AML-193 (cell line): ENCODE measurements at places on chromosomes 3 and 15.

DNA sequence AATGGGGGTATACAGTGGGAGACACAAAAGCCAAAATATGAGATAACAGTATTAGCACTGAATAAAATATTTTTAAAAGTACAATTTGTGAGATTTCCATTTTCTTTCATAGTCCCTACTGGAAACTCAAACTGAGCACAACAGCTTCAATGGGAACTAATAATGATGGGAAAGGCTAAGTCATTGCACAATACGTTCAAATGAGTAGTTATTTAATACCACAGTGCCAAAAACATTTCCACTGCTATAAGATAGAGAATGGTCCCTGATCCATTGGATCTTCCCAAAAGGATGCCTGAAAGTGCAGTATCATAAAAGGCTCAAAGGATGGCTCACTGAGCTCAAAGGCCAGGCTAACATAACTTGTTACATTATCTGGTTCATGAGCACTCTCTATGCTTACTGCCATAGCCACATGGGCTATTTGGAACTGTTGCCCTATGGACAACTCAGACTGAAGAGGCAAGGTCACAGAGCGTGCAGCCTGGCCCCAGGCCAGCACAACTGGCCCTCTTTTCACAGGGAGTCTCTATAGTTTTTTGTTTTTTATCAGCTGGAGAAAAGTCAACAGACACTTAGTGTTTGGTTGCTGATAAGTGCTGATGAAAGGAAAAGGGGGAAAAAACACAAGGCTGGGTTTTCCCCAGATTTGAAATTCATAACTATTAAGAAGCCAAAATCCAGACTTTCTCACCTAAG lies 54.1 kb upstream of the PPIB start:
- no peak for DNase-seq

DNA sequence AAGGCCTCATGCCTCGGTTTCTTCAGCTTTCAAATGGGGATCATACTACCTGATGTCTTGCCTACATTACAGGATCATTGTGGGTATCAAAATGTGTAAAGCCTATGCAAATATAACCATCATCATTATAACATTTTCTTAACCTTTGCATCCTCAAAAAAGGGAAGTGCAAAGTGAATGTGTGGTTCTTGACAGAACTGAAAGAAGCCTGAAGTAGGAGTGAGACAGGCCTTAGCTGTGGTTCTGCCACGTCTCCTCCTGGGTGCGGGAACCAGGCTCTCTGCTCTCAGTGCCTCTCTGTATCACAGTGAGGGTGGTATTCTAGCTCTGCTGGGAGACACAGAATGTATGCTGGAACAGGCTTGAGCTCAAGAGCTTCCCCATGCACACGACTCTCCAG lies 316.9 kb upstream of the ICE2 start:
- DNase-seq = no peak

DNA sequence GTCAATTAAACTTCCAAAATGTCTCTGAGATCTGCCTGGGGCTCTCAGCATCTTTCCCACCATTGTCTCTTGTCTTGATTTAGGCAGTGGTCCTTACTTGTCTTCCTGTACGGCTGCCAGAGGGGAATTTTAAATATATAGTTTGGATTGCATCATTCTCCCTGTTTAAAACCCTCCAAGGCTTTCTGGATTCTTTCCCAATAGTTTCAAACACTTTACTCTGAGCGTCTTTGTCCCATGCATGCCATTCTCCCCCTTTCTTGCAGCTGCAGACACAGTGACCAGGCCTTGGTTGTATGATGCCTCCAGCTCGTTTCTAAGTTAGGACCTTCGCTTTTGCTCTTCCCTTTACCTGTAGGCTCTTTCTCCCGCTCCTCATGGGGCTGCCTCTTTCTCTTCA lies 323.3 kb upstream of the CTNNB1 start:
- DNase-seq = no peak

DNA sequence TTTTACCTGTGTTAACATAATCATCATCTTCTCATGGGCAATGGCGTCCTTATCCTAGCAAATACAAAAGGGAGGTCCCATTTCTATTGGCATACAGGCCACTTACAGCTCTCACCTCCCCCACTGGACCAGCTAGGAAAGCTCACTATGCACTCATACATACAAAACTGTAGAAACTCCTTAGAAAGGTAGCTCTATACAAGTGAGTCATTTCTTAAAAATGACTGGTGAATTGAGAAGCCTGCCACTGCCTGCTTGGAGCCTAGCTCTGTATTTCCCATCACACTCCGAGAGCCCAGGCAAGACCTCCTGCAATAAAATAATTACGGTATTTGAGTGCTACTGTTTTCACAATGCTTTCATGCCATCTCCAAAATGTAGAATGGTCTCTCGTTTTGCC lies 321.8 kb downstream of the ULK4 start:
- no peak for DNase-seq

DNA sequence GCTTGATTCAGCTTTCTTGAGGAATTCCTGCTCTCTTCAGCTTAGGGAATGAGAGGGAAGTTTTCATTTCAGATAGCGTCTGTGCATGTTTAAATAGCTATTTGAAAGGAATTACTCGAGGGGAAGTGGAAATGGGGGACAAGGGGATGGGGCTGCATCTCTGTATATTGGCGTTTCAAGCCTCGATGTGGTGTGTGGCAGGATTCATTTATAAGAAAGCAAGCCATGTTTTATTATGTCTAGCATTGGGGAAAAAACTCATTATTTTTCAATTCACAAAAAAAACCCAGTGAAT lies 1.0 kb downstream of the ATP2C1 start:
- DNase-seq = peak; percentile 34

DNA sequence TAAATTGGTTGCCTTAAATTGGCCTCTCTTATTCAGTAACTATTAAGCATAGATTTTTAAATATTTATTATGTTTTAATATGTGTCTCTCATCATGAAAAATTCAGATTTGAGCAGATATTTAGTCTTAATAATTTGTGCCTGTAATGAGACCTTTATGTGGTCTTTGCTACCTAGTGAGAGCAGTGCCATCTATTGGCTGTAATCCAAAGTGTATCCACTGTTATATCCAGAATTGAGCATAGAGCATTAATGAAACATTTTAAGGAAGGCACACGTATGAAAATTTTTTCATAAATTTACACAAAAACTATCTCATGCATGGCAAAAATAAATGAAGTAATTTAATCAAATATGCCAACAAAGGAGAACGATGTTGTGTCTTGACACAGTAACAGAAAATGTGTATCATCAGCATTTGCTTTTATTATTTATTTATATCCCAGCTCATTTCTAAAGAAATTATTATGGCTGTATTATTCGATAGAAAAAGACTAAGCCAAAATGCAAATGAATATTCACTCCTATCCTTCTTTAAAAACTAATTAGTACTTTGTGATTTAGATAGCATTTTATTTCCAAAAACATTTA lies 203.5 kb downstream of the RSRC1 start:
- peak; percentile 59 for DNase-seq

GRCh38 chr3:30681649-30682211 lies 75.3 kb downstream of the TGFBR2 start:
- no peak for DNase-seq

DNA sequence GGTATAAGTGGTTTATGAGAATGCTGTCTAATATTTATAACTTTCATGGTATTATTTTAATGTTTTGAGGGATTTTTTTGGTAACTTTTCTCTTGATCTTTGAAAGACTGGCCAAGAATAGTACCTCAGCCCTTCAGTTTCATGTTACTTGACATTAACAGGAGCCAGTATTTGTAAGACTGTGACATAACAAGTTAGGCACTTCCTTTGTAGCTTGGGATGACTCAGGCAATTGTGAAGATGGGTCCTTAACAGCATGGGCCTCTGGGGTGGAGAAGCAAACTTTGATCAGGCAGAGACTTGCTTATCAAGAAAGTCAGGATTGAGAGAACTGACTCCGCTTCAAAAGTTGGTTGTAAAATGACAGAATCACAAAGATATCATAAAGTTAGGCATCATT lies 9.5 kb downstream of the LRRC49 start:
- DNase-seq = no peak

GRCh38 chr15:78335985-78336384 lies 4.2 kb upstream of the CRABP1 start:
- DNase-seq = no peak

DNA sequence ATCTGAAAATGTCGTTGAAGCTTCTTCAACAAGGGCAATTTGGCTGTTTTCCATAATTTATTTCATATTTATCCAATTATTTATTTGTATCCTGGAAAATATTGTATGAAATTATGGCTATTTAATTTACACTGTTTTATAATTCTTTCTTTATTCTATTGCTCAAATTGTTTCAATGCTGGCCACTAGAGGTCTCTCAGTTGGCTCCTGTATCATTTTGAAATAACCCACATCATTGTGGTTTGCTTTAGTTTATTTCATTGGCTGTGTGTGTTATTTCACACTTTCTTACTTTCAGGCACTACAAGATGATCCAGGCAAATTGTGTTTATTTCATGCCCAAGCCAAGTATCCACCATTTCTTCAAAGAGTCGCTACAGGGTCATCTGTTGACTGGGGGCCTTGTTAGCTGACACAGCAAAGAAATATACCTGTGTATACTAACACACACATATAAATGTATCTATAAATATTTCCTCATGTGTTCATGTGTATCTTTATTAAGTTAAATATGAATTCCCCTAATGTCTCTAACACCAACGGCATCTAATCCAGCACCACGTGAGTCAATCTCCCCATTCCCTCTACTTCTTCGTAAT lies 86.2 kb downstream of the NPAP1 start:
- DNase-seq = peak; percentile 19

- DNase-seq = no peak
Observed at GRCh38 chr3:196793246-196793645, 53.6 kb downstream of the PAK2 start.

DNA sequence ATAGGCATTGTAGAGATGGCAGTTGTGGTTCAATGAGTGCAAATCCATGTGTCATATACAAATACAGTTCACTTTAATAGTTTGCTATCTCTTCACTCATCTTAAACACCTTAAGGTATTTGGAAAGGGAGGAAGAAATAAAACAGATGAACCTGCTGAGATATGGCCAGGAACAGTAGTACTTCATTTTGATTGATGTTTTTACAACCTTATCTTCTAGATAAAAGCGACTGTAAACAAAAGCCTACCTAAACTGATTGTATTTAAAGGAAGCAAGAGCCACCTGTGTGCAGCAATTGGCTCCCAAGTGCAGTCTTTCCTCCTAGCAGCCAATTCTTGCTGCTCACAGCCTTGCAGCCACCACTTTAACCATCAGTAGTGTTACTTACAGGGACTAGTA lies 217.7 kb downstream of the CDIN1 start:
- DNase-seq = no peak

GRCh38 chr3:187183210-187183862 lies 13.9 kb upstream of the RTP1 start:
- DNase-seq = no peak

DNA sequence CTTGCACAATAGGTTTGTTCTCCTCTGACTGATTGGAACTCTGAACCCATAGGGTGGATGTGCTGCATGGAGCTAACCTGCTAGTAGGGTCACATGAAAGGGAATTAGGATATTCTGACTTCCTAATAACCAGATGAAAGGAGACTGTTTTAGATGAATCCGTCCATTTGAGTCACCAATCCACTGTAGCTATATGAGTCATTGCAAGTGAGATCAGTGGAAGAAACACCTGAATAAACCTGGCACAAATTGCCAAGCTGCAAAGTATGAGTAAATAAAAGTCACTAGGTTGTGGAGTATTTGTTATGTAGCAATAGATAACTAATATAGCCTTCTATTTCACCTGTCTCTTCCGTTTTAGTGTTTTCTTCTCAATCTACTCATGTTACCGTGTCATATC lies 584.4 kb downstream of the PDCD6IP start:
- DNase-seq = no peak

DNA sequence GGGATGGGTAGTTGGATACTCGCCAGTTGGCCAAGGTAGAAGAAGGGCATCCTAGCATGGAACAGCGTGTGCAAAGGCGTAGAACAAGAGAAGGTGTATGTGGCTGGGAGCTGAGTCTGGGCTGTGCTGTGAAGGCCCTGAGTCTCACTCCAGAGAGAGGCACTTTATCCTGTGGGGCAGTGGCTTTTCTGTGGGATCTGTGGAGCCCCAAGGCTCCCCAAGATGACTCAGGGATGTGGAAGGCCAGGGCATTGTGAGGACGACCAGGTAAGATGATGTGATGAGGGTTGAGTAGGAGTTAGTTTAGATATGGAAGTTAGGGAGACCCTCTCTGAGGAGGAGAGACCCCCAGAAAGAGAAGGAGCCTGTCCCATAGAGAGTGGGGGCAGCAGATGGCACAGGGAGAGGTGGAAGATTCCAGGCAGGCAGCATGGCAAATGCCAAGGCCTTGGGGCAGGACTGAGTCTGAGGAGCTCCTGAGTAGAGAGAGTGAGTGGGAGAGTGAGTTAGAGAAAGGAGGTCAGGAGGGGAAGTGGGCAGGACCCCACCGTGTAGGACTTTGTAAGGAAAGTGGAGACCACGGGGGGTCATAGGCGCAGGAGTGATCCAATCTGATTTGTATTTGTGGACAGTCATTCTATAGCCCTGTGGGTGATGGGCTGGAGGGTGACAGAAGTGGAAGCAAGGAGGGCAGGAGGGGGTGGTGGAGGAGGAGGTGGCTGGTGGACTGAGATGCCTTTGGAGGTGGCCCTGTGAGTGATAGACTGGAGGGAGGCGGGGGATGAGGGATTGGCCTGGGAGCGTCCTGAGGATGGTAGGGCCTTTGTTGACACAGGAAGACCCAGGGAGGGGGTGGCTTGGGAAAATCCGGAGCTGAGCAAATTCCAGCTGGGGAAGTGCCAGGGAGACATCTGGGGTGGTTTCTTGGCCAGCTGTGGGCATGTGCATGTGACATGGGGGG lies 50.3 kb downstream of the FBLN2 start:
- no peak for DNase-seq

DNA sequence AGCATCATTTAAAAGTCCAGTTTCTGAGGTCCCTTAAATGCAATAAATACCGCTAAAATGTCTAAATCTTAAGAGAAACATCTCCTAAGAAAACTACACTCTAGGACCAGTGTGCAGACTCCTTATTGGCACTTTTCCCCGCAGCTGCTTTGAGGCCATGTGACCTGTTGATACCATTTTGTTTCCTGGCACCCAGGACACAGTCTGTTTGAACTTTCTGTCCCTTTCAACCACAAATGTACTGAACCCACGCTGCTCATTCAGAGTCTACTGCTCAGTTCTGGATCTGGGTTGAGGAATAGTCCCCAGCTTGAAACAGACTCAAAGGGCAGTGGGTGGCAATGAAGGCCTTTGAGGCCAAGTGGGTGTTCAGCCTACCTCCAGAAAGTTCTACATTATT lies 17.1 kb downstream of the LDHAL6B start:
- DNase-seq = no peak

DNA sequence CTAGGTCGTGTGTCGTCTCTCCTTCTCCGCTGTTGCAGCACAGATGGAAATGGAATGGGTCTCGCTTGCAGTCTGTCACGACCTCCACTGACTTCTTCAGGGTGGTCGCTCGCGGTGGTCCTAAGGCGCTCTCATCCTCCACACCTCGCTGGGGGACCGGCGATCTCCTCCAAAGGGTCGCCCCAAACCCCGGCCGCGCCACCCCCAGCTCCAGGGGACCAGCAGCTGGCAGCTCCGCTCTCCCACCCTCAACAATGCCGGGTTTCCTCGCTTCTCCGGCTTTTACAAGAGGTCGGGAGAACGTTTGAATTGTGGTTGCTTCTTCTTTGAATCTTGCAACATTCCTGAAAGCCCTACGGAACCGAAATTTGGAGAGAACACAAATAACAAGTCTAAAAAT lies 25.9 kb downstream of the SERP1 start:
- no peak for DNase-seq

GRCh38 chr15:59764775-59765174 lies 75.7 kb upstream of the BNIP2 start:
- DNase-seq = no peak
